ENCODE measurements at places on chromosomes 5 and 9.

DNA sequence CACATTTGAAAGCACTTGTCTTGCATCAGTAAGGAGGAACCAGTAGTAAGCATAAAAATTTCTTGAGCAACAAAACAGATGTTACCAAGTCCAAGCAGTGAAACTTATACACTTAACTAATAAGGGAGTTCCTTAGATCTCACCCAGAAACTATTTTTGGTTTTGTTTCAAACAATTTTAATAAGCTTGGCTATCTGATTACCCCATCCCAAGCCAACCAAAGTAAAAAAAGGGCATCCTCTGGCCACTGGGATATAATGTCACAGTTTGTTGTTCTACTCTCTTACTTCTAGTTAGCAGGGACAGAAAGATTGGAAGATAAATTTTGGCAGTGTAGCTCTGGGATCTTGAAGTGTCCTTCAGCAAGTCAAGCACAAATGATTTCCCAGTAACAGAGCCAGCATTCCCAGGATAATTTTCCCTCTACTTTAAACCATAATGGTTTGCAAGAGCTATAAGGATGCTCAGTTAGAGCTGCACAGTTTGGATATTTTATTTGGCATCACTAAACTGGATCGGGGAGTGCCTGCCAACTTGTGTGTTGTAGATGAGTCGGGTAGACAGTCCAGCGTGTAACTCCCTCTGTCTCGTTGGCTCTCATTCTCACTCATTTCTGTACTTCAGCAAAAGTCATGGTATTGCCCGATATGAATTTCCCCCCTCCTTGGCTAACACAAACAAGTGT, 161.9 kb upstream of the HMHB1 start:
- DNase-seq, result no peak

- DNase-seq, result no peak
These were observed 761.1 kb upstream of the CDH10 start for GRCh38 chr5:25405850-25406249.

DNA sequence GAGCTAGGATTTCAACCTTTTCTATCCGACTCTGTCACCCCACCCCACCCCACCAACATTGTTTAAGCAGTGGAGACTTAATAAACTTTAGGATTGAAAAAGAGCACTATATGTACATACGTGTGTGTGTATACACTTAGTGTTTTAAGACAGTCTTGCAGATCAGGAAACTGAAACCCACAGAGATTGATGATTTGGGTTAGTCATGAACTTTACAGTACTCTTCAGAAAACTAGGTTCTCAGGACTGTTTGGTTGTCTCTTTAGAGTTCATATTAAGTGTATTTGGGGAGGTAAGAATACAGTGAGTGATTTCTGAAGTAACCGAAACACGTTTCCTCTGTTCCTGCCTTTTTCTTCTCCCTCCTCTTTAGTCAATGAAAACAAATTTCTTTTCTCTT, 1043.1 kb downstream of the TLE1 start:
- no peak for DNase-seq

GRCh38 chr9:93486268-93486667, 32.9 kb upstream of the FAM120AOS start:
- no peak for DNase-seq

- DNase-seq, result no peak
These were observed 185.2 kb upstream of the NREP start for GRCh38 chr5:111942201-111942600.

DNA sequence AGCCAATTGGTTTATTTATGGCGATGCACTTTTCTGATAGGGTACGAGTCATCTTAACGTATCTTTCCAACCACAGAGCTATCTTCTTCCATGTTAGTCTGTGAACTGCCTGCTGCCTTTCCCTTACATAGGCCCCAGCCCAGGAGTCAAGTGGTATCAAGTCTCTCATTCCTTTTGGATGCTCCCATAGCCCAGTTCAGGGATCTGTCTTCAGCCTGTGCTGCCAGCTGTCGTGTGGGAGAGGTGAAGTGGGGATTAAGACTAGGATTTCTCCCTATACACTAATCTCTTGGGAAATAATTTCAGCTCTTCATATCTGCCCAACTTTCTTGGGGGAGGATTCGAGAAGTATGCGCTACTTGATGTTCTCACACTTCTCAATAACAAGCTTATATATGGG, 475.7 kb downstream of the EBF1 start:
- no peak for DNase-seq

GRCh38 chr5:139205124-139205523, 7.0 kb upstream of the SIL1 start:
- DNase-seq, result no peak

Data from NCI-H1930 (cell line).